Mesenteric fat pad (tissue), 1 donor: ENCODE measurements at places on chromosomes 16 and 17. TPM values are rescaled to one million over a fixed set of nuclear protein-coding genes. Genes with fewer than 3 reads are reported as not detected.

DNA sequence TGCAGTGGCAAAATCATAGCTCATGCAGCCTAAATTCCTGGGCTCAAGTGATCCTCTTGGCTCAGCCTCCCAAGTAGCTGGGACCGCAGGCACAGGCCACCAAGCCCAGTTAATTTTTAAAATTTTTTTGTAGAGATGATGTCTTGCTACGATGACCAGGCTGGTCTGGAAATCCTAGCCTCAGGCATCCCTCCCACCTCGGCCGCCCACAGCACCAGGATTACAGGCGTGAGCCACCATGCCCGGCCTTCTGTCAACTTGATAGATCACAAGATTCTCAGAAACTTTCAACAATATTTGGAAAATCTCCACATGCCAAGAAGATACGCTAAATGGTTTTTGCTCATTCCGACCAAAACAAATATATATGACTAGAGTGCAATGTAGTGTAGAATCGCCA, 111.0 kb downstream of the ADCY9 start:
- DNase-seq, result no peak

DNA sequence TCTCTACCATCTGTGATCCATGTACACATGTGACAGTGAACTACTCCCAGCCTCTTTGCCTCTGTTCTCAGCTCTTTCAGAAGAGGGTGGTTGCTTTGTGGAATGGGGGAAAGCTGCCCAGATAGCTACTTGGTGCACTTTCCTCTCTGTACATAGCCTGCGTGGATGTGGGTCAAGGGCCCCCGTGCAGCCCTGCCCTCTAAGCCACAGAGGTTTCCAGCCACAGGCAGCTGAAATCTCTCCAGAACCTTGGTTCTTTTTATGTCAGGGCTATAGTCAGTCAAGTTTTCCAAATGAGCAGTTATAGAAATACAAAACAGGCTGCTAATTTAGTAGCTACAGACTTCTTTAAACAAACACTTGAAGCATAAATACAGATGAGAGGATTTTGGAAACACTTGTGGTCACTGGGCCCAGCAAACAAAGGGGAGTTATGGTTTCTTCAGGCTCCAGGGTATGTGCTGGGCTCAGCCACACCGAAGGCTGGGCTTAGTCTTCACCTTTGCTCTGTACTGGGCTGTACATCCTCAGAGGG, 199.7 kb upstream of the ASIC2 start:
- no peak for DNase-seq

- DNase-seq, result no peak
Observed at GRCh38 chr16:73354434-73354833, 306.5 kb upstream of the ZFHX3 start.

Gene STX4
- total RNA-seq, result 111 TPM
